ENCODE measurements at places on chromosomes 13 and 19.

DNA sequence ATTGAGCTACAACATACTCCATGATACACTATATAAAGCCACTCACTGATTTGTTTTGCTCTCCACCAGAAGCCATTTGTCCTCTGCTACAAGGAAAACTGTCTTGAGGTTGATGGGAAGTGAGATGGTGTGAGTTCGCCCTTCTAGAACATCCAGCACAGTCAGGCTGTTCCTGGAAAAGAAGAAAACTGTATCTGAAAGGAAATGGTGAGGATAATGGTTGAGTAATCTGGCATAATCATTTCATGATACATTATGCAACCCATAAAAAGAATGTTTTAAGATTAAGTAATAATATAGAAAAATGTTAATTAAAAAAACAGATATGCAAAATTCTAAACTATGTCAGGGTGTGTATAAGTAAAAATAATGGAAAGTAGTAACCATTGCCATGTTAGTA lies 233.9 kb downstream of the RGCC start:
- DNase-seq = peak; percentile 28

DNA sequence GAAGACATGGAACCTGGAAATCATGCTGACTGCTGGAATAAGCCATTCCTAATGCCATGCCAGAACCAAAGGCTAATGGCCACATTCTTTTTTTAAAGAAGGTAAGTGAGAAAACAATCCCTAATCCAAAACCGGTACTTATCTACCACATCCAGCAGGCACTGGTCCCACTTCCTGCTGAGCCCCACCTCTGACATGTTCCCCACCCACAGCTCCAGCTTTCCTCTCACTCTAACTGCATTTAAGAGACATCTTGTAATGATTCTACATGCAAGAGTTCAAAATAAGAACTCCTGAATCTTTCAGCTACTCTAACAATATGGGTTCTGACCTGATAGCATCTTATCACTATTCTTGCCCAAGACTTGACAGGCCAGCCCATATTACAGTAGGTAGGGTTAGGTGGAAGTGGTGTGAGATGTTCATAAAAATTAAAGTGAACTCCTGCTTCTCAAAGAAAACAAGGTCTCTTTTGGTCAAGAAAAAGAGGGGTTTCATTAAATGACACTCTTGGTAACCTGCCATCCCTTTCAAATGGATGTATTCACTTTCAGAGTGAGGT lies 41.9 kb downstream of the N4BP2L2 start:
- DNase-seq = peak; percentile 20

DNA sequence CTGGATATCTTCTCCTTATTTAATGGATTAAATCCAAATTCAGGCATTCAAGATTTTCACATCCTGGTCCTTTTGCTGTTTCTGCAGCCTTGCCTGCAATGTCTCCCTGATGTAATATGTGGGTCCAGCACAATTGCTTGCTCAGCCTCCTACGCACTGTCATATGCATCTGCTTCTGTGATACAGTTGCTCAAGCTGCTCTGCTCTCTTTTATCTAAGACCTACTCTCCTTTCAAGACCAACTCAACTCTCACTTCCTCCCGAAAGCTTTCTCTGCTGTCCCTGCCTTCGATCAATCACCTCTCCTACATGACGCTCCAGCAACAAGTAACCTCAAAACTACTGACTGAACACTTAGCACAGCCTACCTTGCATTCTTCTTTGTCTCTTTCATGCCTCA lies 138.2 kb downstream of the DCLK1 start:
- no peak for DNase-seq

DNA sequence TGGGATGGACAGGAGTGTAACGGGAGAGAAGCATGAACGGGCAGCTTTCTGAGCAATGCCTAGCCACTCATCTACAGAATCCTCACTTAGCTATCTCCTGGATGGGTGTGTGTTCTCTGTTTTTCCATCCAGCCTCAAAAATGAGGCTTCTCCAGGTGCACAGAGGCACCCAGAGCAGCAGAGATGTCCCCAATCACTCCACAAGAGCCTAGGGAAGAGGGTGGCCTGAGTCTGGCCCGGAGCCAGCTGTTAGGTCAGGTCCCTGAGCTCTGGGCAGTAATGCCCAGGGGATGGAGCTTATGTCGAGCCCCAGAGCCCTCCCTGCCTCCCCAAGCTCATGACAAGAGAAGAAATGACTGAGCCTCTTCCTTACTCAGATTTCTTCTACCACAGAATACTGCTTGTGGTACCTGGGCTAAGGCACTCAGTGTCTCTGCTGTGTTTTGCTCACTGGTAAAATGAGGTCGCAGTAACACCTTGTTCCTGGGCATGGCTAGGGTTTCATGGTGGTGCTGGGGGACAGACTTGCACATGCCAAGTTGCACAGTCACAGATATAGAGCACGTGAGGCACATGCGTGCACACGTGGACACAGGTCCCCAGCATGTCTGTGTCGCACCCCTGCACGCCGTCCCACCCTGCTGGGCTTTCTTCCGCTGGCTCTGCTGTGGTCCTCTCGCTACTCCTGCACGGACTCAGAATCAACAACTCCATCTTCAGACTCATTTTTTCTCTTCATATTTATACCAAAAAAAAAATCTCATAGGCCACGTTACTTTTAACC lies 86.6 kb upstream of the SOX1 start:
- DNase-seq = no peak

DNA sequence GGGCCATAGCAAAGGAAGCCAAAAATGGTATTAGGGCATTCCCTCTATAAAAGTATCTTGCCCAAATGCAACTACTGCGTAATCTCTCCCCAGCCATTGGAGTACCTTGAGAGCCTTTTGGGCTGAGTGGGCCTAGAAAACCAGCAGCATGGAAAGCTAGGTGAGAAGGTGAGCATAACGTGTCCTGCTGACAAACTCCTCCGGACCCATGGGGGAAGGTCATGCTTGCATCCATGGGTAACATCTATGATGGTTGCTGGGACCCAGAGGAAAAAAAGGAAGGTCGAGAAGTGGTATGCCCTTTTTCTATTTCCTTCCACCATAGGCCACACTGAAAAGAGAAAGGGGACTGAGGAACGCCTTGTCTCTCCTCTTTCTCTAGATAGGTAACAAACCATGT lies 57.4 kb downstream of the ZNF728 start:
- DNase-seq = no peak

DNA sequence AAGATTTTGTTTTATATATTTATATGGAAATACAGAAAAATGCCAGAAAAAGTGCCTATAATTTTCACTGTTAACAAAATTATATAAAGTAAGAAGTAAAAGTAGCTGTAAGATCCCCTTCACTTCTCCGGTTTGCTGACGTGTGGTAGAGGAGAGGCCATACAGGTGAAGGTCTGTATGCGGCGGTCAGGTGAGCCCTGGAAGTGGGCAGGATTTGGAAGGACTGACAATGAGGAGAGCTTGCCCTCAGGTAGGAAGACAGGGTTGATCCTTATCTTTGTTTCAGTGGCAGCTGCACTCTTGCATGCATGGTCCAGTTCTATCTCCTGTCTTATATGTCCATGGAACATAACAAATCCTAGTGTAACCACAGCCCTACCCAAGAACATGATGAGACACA lies 16.9 kb upstream of the TFDP1 start:
- no peak for DNase-seq

DNA sequence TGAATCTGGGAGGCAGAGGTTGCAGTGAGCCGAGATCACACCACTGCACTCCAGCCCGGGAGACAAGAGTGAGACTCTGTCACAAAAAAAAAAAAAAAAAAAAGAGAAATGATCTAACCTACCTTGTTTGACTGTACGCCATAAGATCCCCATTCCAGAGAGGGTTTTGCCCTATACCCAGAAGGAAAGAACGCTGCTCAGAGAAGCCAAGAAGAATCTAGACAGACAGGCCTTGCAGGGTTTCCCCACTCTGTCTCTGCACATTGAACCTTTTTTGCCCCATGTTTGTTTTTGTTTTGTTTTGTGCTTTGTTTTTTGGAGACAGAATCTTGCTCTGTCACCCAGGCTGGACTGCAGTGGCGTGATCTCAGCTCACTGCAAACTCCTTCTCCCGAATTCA lies 7.4 kb upstream of the MAP1S start:
- no peak for DNase-seq

GRCh38 chr19:38253788-38254187 lies 2.4 kb downstream of the PPP1R14A start:
- no peak for DNase-seq

DNA sequence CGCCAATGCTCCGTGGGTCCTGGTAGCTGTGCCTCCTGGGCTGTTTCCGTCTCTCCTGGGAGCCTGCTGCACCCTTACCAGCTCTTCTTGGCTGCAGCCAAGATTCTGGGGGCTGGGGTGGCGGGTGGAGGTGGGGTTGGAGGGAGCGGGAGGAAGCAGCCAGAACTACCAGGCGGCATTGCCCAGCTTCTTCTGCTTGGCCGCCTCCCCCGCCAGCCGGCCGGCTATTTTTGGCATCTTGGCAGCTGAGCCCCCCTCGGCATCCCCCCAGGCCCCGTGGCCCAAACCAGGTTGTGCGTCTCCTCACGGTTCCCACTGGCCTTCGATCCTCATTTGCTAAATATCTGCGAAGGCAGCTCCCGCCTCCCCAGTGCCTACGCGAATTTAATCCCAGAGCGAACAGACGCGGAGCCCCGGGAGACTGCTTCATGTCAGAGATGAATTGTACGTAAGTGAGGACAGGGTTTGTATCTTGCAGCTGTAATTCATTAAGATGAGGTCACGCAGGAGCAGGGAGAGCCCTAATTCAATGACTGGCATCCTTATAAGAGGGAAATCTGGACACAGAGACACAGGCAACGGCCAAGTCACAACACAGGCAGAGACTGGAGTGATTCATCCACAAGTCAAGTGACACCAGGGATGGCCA lies 12.8 kb upstream of the PEAK3 start:
- peak; percentile 83 for DNase-seq

- peak; percentile 59 for DNase-seq
These were observed 77.4 kb upstream of the RNF113B start for GRCh38 chr13:98254513-98254912.

- DNase-seq = no peak
These were observed 23.2 kb downstream of the ANKRD27 start for GRCh38 chr19:32651729-32652140.

DNA sequence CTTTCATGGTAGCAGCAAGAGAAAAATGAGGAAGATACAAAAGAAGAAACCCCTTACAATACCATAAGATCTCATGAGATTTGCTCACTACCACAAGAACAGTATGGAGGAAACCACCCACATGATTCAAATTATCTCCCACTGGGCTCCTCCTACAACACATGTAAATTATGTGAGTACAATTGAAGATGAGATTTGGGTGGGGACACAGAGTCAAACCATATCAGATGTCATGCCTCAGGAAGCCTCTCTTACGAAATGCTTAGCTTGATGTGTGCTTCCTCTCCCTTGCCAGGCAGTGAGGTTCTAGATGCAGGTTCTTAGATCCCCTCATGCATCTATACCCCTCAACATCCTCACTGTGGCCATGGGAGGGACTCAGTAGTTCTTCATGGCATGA lies 63.2 kb upstream of the RGCC start:
- no peak for DNase-seq

GRCh38 chr19:49570138-49570856 lies 10.1 kb downstream of the NOSIP start:
- DNase-seq = peak; percentile 86

GRCh38 chr19:55677572-55678028 lies 2.6 kb downstream of the EPN1 start:
- DNase-seq = no peak

GRCh38 chr13:99360696-99361095 lies 53.5 kb upstream of the GPR183 start:
- DNase-seq = no peak

DNA sequence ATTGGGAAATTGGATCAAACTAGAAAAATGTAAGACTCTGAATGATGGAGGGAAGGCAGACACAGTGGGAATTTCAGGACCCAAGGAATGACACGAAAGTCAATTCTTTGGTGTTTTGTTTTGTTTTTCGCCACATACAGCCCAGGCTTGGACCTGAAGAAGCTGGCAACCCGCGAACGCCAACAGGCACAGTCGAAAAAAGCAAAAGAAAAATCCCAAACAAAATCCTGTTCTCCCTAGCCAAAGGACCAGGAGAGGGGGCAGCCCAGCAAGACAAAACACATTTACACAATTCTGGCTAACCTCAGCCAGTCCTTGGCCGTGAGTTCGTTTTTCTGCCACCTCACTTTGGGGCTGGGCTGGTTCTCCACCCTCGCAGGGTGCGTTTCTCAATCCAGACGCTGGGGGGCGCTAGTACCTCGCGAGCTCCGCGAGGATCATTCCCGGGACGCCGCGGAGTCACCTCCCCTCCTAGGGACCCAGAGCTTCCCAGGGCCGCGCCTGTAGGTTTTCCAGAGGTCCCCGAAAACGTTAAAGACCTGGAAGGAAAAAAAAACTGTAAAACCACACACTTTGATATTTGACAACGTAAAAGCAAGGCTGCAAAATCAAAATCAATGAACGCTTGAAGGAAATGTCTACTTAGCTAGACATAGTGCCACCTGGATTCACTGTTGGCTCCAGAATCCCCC lies 34.9 kb upstream of the TPM4 start:
- peak; percentile 96 for DNase-seq

Measured in GM03348 (cell line).